ENCODE measurements at places on chromosomes 11 and 22. TPM values are rescaled to one million over a fixed set of nuclear protein-coding genes. Genes with fewer than 3 reads are reported as not detected.

DNA sequence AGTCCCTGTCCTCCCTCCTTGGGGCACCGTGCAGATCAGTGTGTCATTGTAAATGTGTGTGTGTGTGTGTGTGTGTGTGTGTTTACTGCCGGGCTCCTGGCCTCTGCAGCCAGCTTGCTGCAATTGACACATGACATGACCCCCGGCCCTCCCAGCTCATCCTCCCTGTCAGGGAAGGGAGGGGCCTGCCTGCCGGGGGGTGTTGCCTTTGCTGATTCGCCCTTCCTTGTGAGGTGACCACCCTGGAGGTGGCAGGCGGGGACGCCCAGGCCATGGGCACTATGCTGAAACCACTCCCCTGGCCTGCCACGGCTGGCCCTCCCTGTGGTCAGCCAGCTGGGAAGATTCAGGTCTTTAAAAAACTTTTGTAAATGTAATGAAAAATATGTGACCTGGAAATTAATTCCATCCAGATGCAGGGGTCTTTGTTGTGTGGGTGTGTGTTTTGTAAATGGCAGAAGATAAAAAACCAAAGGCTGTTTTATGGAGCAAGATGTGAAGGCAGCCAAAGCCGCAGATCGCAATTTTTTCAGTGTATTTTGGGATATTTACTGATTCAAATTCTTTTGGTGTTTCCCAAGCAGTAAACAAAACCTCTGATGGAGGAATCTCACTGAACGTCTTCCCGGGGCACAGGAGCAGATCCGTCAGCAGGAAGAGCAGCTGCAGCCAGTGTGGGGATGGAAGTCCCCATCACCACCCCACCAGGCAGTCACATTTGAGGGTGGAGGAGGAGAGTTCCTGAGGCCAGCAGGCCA is 23.2 kb downstream of the SHISAL1 start:
- no peaks in the 10 kb centered on the region for H3K4me1 ChIP-seq
- no peaks in the 10 kb centered on the region for H3K36me3 ChIP-seq
- DNase-seq, result no peak
- no peak overlapping the region for H3K4me3 ChIP-seq
- H3K27me3 ChIP-seq, result no peaks in the 10 kb centered on the region
- no peak overlapping the region for H3K27ac ChIP-seq

Gene RASGRP2
- total RNA-seq, result 17.9 TPM

Gene RIMBP3B
- total RNA-seq, result not detected

GRCh38 chr22:27237080-27237741 is 564.3 kb downstream of the MN1 start:
- no peaks in the 10 kb centered on the region for H3K36me3 ChIP-seq
- H3K27me3 ChIP-seq, result no peaks in the 10 kb centered on the region
- no peak overlapping the region for H3K4me3 ChIP-seq
- no peak overlapping the region for H3K27ac ChIP-seq
- no peak for DNase-seq

DNA sequence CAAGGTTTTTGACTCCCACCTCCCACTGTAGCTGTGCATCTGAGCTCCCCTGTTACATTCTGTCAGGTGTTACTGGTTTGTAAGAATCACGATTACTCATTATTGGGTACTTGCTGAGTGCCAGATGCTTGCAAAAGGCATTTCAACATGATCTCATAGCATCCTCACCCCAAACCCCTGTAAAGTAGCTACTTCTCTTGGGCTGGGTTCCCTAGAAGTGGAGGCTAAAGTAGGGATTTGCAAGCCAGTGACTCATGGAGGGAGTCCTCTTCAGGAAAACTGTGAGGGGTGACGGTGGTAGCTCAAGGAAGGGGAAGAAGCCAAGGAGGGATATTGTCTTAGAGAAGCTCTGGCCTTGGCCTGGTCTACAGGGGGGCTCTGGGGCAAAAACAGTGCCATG is 78.6 kb downstream of the TIMP3 start:
- H3K27ac ChIP-seq, result no peak overlapping the region
- H3K36me3 ChIP-seq, result no peaks in the 10 kb centered on the region
- H3K27me3 ChIP-seq, result no peaks in the 10 kb centered on the region
- H3K4me3 ChIP-seq, result no peak overlapping the region
- H3K4me1 ChIP-seq, result no peaks in the 10 kb centered on the region
- DNase-seq, result no peak

GRCh38 chr11:94493281-94494125 is at the start of the genes ANKRD49 and MRE11:
Gene ANKRD49, plus strand, starts transcription at chr11:94493984. Its CDS starts 2,710 bp downstream, at chr11:94496694.
Gene MRE11, minus strand, starts transcription at chr11:94493844. Its CDS starts 1,043 bp downstream, at chr11:94492801.
- peaks cover 11% of the 10 kb centered on the region for H3K36me3 ChIP-seq
- H3K27ac ChIP-seq, result peak within 1 kb of the TSS; percentile 82
- H3K4me3 ChIP-seq, result peak within 1 kb of the TSS; percentile 81
- DNase-seq, result peak; percentile 98

- H3K4me1 ChIP-seq, result peaks cover 18% of the 10 kb centered on the region
- peaks cover 44% of the 10 kb centered on the region for H3K36me3 ChIP-seq
- peak overlapping the region; percentile 47 for H3K27ac ChIP-seq
- H3K27me3 ChIP-seq, result no peaks in the 10 kb centered on the region
- H3K4me3 ChIP-seq, result no peak overlapping the region
Measured at GRCh38 chr11:64767344-64768299, 7.8 kb upstream of the PYGM start.

- DNase-seq, result no peak
- H3K4me3 ChIP-seq, result no peak overlapping the region
- H3K4me1 ChIP-seq, result no peaks in the 10 kb centered on the region
- H3K27ac ChIP-seq, result no peak overlapping the region
- no peaks in the 10 kb centered on the region for H3K27me3 ChIP-seq
Measured at GRCh38 chr11:100930185-100930778, 199.3 kb downstream of the PGR start.

GRCh38 chr11:128916037-128916572 is 24.9 kb downstream of the KCNJ5 start:
- DNase-seq, result no peak
- H3K27ac ChIP-seq, result no peak overlapping the region
- no peaks in the 10 kb centered on the region for H3K4me1 ChIP-seq
- no peaks in the 10 kb centered on the region for H3K36me3 ChIP-seq
- no peaks in the 10 kb centered on the region for H3K27me3 ChIP-seq
- H3K4me3 ChIP-seq, result no peak overlapping the region

DNA sequence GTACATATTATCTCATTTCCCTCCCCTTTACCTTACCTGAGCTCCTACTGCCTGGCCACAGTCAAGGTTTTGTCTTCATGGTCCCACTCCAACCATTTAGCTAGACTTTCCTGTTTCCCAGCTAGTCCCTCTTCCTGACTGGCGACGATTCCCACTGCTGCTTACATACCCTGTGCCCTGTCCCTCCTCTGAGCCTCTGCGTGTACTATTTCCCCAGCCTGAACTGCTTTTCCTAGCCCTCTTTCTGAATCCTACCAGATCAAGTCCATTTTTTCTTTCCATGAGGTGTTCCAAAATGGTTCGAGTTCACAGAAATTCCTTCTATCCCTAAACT is 23.4 kb downstream of the MRPL16 start:
- H3K27me3 ChIP-seq, result no peaks in the 10 kb centered on the region
- H3K4me3 ChIP-seq, result no peak overlapping the region
- peaks cover 27% of the 10 kb centered on the region for H3K4me1 ChIP-seq
- H3K36me3 ChIP-seq, result no peaks in the 10 kb centered on the region
- H3K27ac ChIP-seq, result peak overlapping the region; percentile 67

GRCh38 chr22:32629573-32629957 is 155.0 kb downstream of the FBXO7 start:
- H3K27me3 ChIP-seq, result no peaks in the 10 kb centered on the region
- no peaks in the 10 kb centered on the region for H3K36me3 ChIP-seq
- no peak overlapping the region for H3K27ac ChIP-seq
- no peaks in the 10 kb centered on the region for H3K4me1 ChIP-seq
- H3K4me3 ChIP-seq, result no peak overlapping the region

Gene MEI1
- total RNA-seq, result not detected

DNA sequence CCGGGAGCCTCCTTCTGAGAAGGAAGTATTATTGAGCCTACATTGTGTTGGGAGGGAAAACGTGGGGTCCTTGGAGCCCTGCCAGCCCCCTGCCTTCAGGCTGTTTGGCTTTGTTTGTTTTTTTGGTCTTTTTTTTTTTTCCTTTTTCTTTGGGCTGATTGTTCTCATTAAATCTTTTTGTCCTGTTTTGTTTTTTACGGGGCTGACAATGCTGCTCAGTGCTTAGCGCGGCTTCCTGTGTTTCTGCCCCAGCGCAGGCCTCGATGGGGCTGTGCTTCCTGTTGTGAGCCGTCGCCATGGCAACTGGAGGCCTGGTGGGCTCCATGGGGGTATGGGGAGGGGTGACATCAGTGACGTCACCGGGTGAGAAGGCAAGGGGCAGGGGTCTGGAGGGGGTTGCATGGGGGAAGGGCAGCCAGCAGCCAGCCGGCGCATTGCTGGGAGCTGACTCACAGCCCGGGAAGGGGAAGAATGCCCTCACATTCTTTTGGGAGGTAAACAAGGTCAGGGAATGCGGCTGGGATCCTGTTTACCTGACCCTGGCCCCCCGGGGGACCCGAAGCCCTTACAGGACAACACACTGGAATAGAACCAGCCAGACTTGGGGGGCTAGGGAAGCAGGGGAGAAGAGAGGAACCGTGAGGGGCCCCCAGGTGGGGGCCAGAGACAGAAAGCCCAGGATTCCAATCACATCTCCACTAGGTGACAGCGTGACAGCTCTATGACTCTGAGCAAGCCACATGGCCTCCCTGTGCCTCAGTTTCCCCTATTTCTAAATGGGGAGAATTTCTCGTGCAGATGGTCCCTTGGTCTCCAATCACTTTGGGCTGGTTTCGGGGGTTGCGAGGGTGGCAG is 22.2 kb upstream of the CBX7 start:
- H3K27me3 ChIP-seq, result no peaks in the 10 kb centered on the region
- DNase-seq, result peak; percentile 83
- H3K27ac ChIP-seq, result peak overlapping the region; percentile 79
- peaks cover 50% of the 10 kb centered on the region for H3K4me1 ChIP-seq
- H3K36me3 ChIP-seq, result no peaks in the 10 kb centered on the region
- no peak overlapping the region for H3K4me3 ChIP-seq

Gene OR52B6
- not detected for total RNA-seq

GRCh38 chr11:110824912-110825620 is 112.8 kb upstream of the ARHGAP20 start:
- H3K27ac ChIP-seq, result no peak overlapping the region
- no peak for DNase-seq
- H3K27me3 ChIP-seq, result no peaks in the 10 kb centered on the region
- no peaks in the 10 kb centered on the region for H3K4me1 ChIP-seq
- no peaks in the 10 kb centered on the region for H3K36me3 ChIP-seq

GRCh38 chr11:72864702-72865655 is 50.8 kb downstream of the ATG16L2 start:
- H3K4me1 ChIP-seq, result peaks cover 11% of the 10 kb centered on the region
- H3K36me3 ChIP-seq, result no peaks in the 10 kb centered on the region
- no peak for DNase-seq
- H3K27me3 ChIP-seq, result no peaks in the 10 kb centered on the region

- H3K36me3 ChIP-seq, result peaks cover 49% of the 10 kb centered on the region
- no peak for DNase-seq
- peaks cover 26% of the 10 kb centered on the region for H3K4me1 ChIP-seq
- no peak overlapping the region for H3K4me3 ChIP-seq
- H3K27ac ChIP-seq, result no peak overlapping the region
- H3K27me3 ChIP-seq, result no peaks in the 10 kb centered on the region
Measured at GRCh38 chr22:20087319-20088262, 7.5 kb downstream of the DGCR8 start.

DNA sequence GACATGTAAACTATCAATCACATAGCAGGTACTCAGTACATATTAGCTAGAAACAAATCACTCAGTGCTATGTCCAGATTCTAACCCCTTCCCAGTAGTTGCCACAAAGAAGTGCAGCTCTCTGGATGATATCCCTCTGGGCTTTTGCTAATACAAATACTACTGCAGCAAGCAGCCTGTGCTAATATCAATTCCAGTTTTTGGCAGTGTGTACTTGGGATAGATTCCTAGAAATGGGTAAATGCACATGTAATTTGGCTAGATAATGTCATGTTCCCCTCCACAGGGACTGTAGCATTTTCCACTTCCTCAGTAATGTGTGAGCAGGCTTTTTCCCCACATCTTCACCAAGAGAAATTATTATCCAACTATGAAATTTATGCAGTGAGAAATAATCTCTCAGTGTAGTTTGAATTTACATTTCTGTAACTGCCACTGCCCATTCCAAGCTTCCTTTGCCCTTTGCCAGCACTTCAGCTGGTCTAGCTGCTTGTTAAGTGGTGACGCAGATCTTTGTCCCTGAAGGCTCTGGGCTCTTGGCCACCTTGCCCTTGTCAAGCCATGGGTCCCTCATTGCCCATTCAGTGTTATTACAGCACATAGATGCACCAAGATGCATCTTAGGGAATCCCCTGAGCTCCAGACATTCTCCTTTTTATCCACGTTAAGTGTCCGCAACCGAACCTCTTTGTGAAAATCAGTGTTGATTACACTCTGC is 107.1 kb upstream of the CLPB start:
- peak; percentile 44 for DNase-seq
- no peaks in the 10 kb centered on the region for H3K36me3 ChIP-seq
- peak overlapping the region; percentile 57 for H3K27ac ChIP-seq
- H3K27me3 ChIP-seq, result no peaks in the 10 kb centered on the region
- H3K4me1 ChIP-seq, result peaks cover 16% of the 10 kb centered on the region

Gene KRTAP5-7
- not detected for total RNA-seq

Gene OR52I2
- not detected for total RNA-seq

- no peak for DNase-seq
- peaks cover 11% of the 10 kb centered on the region for H3K4me1 ChIP-seq
- peak overlapping the region; percentile 35 for H3K27ac ChIP-seq
- H3K36me3 ChIP-seq, result no peaks in the 10 kb centered on the region
- H3K27me3 ChIP-seq, result no peaks in the 10 kb centered on the region
- no peak overlapping the region for H3K4me3 ChIP-seq
Measured at GRCh38 chr11:33779849-33780528, 5.7 kb upstream of the FBXO3 start.

All from body of pancreas (tissue), 4 donors.